ENCODE measurements at places on chromosomes 1 and 21. TPM values are rescaled to one million over a fixed set of nuclear protein-coding genes. Genes with fewer than 3 reads are reported as not detected.
A peak's percentile ranks its signal among the peaks of the same experiment; 100 is the strongest.

Gene PARS2
- 10.2 TPM for total RNA-seq

Gene CD53
- 0.15 TPM for total RNA-seq

Gene ACTA1
- 48.5 TPM for total RNA-seq

Gene RIMS3
- 14.2 TPM for total RNA-seq

Gene MAP10
- 1.3 TPM for total RNA-seq

Gene LINGO4
- total RNA-seq = not detected

Gene SYTL1
- 13.0 TPM for total RNA-seq

Gene LCE1D
- not detected for total RNA-seq

Gene ADCY10
- not detected for total RNA-seq

Gene PALMD
- total RNA-seq = not detected

Gene CD1C
- not detected for total RNA-seq

Gene LEFTY2
- total RNA-seq = 16.3 TPM

GRCh38 chr1:209062081-209062620 lies 521.4 kb upstream of the CAMK1G start:
- DNase-seq = no peak

DNA sequence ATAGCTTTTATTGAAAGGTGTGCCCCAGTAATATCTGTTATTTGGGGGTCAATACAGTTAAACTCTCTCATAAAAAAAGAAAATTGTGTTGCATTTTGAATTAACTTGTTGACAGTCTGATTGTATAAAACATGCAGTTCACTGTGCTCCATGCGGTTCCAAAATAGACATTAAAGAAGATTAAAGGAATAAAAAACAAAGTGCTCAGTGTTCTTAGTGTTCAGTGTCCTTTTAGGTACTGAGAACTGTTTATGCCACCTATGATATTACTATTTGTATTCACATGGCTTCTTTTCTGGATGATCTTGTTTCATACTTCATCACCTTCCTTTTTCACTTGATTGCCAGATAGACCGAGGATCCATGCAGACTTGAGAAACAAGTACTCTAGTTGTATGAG lies 15.3 kb upstream of the SGIP1 start:
- DNase-seq = no peak

DNA sequence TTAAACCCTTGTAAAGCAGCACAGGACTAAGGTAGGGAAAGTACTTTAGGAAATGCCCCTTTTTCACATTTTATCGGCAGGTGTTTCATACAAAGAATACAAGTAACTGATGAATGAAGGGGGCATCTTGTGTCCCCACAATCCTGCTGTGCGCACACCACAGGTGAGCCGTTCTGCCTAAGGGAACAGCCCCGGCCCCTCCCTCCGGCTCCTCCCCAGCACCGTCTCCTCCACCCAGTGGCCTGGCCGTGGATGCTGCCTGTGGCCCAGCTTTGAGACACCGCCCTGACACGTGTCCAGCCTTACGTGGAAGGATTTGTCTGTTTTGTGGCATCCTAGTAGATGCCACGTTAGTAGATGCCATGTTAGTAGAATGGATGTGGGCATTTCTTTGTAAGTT lies 12.8 kb downstream of the FAAP20 start:
- no peak for DNase-seq

GRCh38 chr1:21651214-21652042 lies 17.7 kb downstream of the RAP1GAP start:
- peak; percentile 73 for DNase-seq

- DNase-seq = peak; percentile 41
Measured at GRCh38 chr1:29471487-29472313, 235.4 kb downstream of the PTPRU start.

DNA sequence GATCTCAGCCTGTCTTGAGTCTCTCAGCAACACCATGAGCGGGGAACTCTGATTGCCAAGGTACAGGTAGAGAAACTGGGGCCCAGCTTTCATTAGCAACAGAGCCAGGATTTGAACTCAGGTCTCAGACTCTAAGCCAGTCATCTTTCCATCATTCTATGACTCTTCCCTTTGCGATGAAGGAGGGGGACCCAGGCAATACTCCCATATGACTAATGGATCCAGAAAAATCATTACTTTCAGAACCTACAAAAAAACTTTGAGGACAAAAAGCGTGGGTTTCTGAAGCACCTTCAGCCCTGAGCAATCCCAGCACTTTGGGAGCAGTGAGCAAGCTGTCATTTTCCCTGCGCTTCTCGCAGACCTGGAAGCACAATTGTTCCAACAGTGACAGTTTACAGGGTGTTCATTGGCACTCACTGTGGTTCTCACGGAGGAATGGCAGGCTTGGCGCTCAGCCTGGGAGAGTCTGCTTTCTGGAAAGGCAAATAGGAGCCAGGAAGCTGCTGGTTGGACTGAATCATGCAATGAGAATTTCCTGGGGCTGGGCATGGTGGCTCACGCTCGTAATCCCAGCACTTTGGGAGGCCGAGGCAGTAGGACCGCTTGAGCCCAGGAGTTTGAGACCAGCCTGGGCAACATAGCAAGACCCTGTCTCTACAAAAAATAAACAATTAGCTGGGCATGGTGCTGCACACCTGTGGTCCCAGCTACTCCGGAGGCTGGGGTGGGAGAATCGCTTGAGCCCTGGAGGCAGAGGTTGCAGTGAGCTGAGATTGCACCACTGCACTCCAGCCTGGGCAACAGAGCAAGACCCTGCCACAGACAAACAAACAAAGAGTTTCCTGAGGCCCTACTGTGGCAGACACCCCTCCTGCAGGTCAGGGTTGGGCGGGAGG lies 40.1 kb downstream of the SLC2A7 start:
- no peak for DNase-seq

DNA sequence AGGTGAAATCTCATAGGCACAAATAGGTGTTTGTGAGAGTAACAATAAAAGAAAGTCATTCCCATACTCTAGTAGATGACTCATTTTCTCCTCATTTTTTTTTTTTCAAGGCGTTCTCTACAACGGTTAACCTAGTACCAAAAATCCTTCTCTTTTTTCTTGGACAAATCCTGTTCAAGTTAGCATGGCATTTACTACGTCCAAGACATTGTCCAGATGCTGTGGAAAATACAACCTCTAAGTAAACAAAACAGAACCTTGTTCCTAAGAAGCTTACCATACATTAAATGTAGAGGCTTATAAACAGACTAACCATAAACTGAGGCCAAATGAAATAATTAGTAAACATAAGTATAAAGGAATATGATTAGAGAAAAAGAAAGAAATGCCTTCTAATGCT lies 76.2 kb upstream of the RGS4 start:
- no peak for DNase-seq

DNA sequence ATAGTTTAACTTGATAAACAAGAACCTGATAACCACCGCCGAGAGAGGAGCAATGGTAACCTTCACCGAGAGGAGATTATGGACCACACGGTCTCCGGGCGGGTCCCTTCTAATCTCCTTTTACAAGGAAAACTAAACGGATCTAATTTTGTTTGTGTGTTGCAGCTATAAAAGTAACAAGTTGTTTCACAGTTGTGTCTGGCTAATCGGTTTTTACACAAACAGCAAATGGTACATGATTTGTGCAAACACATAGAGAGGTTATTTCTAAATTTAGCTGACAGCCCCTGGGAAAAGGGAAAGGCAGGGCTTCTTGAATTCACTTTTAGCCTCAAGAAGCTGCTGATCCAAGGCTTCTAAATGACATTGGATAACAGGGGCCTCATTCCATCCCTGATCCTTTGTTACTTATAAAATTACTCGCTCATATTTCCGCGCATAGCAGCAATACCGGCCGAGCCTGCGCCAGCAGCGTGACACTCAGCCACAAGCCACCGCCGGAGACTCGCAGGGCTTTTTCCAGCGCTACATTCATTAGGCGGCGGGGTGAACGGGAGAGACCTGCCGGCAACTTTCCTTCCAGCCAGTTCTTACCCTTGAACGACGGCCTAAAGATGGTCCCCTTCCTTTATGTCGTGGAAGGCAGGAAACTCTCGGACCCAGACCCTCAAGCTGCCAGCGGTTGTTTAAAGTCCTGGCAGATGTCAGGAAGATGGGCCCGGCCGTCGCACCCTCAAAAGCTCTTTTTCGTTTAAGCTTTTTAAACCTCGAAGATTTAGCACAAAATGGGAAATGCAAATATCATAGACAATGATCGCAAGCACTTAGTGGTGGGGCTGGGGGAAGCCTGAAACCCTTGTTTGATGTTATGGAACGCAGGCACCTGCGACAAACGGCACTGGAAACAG lies 4.4 kb downstream of the FOXD3 start:
- peak; percentile 51 for DNase-seq

GRCh38 chr1:231039161-231040018 lies 664 bp downstream of the FAM89A start:
- DNase-seq = peak; percentile 43

GRCh38 chr1:243420946-243421685 lies 165.3 kb downstream of the SDCCAG8 start:
- DNase-seq = no peak

DNA sequence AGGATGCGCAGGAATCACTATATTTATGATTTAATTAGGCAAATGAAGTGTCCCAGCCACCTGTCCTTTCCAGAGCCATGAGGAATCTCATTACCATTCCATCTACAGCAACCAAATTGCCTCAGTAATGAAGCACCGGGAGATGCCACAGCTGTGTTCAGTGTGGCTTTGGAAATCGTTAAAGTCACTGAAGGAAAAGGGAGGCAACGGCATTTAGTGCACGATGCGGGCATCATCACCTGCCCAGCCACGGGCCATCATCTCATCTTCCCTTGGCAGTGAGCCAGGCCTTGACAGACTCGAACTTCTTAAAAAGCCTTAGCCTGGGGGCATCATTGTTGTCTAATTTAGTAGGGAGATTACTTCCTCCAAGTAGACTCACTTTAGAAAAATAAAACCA lies 67.8 kb downstream of the CNIH3 start:
- DNase-seq = no peak

DNA sequence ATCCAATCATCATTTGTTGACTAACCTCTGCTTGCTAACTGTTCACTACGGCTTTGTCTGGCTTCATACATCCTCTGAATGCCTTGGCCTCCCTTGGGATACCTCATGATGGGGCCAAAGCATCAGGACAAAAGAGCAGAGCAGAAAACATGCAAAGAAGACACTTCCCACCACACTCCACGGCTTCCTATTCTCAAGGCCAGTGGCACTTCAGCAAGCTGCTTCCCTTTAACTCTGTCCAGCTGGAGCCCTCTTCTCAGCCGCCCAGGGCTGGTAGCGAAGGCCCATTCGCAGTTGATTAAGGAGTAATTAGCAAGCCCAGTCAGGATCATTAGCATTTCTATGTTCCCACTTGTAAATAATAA lies 224.3 kb upstream of the FGGY start:
- DNase-seq = peak; percentile 65

- peak; percentile 69 for DNase-seq
Measured at GRCh38 chr1:156104065-156104810, 10.3 kb upstream of the LMNA start.

GRCh38 chr1:240765732-240766363 lies 153.9 kb upstream of the GREM2 start:
- DNase-seq = no peak

DNA sequence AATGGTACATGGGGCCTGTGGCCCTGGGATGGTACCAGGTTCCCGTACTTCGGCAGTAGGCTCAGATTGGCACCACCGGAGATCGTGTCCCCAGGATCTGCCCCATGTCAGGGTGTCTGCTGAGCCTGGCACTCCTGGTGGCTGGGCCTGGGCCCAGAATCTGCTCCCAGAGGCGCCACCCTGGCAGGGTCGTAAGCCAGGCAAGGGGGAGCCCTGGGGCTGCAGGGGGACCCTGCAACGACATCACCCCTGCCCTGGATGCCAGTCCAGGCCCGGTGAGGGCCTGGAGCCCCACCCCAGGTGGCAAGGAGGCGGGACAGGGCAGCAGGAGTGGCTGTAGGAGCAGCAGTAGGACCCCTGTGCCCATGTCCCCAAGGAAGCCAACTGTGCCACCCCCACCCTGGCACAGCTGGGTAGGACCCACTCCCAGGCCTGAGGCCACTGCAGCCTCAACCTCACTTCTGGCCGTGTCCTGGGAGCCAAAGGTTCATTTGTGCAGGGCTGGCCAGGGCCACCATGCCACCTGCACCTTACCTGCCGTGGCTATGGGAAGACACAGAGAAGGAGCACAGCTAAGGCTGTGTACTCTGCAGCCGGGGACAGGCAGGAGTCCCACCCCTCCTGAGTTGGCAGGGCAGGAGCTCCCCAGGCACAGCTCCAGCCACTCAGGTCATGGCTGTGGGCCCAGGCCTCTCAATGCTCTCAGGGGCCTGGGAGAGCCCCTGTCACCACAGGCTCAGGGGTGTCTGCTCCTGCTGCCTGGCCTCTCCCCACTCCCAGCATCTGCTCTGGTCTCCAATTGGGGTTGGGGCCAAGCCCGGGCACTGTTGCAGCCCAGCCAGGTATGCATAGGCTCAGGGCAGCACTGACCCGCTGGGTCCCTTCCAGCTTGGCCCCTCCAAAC lies 141.7 kb downstream of the EIF4G3 start:
- no peak for DNase-seq

GRCh38 chr1:160539990-160540858 lies 17.2 kb upstream of the SLAMF6 start:
- DNase-seq = no peak

DNA sequence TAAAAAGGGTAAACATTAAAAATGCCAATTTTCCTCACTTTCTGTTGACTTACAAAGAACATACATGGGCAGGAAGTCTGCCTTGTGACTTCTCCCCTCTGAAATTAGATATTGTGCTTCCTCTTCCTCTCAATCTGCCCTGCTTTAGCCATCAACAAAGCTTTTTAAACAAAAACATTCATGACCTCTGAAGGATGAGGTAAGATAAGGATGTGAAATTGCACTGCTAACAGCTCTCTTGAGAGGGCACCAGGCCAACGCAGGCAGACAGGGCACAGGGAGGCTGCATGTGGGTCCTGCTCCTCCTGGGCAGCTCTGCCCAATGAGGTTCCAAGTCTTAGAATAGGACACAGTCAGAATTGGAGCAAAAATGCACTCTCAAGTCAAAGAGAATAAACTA lies 62.1 kb downstream of the DEGS1 start:
- no peak for DNase-seq

DNA sequence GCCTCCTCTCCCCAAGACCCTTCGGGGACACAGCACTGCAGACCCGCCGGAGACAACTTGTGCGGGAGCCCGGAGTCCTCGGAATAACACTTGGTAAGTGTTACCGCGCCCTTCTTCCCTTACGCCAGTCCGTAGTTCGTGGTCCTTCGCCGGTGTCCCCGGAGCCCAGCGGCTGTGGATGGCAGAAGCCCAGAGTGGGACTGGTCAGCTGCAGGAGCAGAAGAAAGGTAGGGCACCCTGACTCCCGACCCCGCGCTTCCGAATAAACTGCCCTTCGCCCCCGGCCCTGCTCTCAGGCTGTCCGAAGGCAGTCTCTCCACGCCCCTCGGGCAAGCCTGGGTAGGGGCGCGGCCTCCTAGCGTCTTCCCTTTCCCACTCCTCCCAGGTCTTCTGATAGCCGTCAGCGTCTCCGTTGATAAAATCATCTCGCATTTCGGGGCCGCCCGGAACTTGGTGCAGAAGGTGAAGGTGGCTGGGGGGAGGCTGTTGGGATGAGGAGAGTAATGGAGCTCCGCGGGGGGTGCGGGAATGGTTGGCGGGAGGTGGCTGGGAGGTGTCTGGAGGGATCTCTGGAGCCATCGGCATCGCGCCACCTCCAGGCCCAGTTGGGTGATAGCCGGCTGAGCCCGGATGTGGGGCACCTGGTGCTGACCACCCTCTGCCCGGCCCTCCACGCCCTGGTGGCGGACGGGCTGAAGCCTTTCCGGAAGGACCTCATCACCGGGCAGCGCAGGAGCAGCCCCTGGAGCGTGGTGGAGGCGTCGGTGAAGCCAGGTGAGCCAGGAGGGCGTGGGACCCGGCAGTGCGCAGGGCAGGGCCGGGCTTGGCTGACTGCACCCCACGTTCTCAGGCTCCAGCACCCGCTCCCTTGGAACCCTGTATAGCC lies 4.3 kb downstream of the RUSC1 start:
- DNase-seq = peak; percentile 89

GRCh38 chr1:207941665-207942064 lies 30.7 kb upstream of the CD34 start:
- DNase-seq = no peak

- no peak for DNase-seq
Measured at GRCh38 chr1:33762109-33762830, 101.6 kb upstream of the HMGB4 start.

All from H9 (cell line).